SJCRH30 (cell line): ENCODE measurements at places on chromosomes 1 and 21.

DNA sequence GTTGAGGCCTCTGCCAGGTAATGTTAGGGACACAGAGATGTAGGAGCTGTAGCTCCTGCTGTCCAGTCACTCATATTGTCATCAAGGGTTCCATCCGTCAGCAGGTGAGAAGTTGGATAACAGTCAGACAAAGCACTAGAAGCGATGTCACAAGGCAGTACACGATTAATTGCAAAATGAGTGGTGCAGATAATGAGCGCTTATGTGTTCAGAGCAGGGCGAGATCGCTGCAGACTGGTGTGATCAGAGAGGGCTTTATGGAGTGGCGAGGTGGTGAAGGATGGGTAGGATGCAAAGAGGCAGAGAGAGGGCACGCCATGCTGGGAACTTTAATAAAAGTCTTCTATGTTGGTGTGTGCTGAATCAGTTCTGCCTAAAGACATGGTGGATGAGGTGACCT, 8.8 kb downstream of the TMCC2 start:
- DNase-seq, result no peak

DNA sequence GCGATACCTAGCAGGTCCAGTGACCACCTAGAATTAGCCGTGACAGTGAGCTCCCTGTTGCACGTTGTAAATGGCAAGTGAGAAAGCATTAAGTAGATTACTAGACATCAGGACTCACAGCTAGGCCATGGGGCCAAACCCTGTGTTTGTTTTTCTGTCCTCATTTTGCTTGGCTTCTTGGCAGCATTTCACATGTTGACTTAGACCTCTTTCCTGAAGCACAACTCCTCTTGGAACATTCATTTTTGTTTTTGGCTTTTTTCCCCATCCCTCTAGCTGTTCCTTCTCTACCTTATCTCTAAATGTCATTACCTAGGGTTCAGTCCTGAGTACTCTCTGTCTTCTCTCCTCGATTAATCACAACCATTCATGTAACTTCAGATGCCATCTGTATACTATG, 16.9 kb upstream of the PTPN14 start:
- DNase-seq, result no peak

GRCh38 chr1:112674986-112675727, 698 bp downstream of the MOV10 start:
- peak; percentile 74 for DNase-seq

DNA sequence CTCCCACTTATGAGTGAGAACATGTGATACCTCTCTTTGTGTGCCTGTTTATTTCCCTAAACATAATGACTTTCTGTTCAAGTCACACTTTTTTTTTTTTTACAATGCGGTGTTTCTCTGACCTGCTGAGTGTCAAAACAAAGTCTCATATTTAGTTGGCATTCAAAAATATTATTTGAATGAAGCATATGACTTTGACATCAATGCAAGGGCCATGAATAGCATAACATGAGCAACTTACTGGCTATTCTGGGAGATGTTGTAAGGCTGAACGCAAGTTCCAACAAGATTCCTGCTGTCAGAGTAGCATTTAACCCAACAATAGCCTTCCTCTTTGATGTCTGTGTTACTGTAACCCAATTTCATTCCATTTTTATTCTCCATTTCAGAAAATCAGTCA, 2.0 kb upstream of the KRTAP19-1 start:
- DNase-seq, result no peak

- DNase-seq, result no peak
Observed at GRCh38 chr1:43936431-43937151, 3.0 kb downstream of the ARTN start.

- no peak for DNase-seq
Observed at GRCh38 chr1:168408884-168409283, 128.2 kb downstream of the TBX19 start.

DNA sequence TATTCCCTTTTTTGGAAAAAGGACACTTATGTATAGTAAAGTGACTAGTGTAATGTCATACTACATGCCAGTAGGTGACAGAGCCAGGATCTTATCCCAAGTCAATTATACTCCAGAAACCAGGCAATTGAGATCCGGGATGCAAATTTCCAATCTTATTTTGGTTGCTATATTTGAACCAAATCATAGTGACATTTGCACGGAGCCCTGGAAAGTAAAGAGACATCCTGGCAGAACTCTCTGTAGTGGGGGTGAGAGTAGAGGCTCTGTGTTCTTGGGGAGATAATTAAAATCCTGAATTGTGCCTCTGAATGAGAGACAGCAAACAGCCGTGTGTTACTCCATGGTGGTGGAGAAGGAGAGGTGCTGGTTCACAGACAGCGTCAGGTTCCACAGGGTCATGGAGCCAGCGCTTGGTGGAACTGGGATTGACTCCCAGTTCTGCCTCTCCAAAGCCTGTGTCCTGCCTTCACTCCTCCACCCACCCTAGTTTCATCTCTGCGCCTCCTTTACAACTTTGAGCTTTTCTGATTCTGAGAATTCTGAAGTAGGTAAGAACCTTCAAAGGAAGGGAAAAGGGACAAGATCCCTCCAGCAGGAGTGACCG, 432.3 kb downstream of the PTPRU start:
- DNase-seq, result no peak

DNA sequence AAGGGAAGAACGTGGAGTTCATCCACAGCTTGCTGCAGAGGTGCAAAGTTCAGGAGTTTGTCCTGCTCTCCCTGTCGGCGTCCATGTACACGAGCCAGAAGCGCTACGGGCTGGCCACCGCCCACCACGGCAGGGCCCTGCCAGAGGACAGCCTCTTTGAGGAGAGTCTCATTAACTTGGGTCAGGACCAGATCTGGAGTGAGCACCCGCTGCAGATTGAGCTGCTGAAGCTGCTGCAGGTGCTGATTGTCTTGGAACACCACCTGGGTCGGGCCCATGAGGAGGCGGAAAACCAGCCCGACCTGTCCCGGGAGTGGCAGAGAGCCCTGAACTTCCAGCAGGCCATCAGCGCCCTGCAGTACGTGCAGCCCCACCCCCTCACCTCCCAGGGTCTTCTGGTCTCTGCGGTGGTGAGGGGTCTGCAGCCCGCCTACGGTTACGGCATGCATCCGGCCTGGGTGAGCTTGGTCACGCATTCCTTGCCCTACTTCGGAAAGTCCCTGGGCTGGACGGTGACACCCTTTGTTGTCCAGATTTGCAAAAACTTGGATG, 73.8 kb upstream of the MORC3 start:
- DNase-seq, result no peak

DNA sequence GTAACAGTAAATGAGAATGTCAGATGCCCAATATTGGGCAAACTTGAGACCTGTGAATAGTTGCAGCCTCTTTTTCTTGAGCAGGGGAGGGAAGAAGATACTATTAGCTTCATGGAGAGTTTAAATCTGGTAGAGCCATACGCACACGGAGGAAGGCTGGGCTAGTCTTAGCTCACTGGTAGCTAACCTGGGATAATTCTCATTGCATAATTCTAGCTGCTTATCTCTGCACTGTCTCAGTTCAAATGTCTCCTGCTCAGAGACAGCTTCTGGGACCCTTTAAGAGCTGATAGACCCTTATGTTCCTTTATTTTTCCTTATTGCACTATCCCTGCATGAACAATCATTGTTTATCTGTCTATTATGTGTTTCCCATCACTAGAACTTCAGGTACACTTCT, 8.4 kb downstream of the C1orf87 start:
- DNase-seq, result no peak

- no peak for DNase-seq
Observed at GRCh38 chr1:33792651-33793050, 71.2 kb upstream of the HMGB4 start.

GRCh38 chr21:27480841-27481261, 514.0 kb upstream of the ADAMTS5 start:
- no peak for DNase-seq

DNA sequence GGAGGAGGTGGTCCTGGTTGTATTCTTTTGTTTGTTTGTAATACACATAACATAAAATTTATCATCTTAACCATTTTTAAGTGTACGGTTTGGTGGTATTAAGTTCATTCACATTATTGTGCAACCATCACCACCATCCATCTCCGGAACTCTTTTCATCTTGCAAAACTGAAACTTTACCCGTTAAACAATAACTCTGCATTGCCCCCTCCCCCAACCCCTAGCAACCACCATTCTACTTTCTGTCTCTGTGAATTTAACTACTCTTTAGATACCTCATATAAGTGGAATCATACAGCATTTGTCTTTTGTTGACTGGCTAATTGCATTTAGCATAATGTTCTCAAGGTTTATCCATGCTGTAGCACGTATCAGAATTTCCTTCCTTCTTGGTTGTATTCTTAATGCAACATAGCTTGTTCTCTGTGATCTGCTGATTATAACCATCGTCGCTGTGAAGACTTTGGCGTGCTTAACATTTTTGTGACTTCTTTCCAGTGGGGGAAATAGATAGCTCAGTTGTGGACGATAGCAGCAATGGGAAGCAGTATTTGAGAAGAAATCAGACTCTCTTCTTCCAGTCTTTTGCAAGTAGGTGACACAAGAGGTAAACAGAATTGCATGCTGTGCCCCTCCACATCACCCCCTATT, 117.5 kb upstream of the HOOK1 start:
- DNase-seq, result no peak

- no peak for DNase-seq
Observed at GRCh38 chr1:186740324-186740723, 60.1 kb upstream of the PTGS2 start.

DNA sequence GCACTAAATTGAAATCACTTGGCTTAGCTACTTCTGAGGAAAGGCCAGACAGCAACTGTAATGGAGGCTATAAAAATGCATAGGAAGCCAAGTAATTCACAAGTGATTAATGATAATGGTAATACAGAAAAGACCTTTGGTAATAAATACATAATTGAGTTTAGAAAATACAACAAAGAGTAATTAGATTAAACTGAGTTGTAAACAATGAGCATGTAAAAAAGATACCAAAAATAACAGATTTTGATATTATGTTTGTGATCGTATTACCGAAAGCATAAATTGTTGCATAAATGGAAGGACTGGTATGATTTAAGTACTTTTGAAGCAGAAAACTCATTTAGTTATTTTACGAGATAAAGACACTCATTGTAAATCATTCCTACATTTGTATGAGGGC, 556.7 kb upstream of the TMPRSS15 start:
- DNase-seq, result no peak

- DNase-seq, result no peak
Observed at GRCh38 chr1:100791586-100791985, 72.0 kb downstream of the VCAM1 start.

- DNase-seq, result no peak
Observed at GRCh38 chr1:92864131-92864530, 32.3 kb downstream of the RPL5 start.

GRCh38 chr1:6445062-6445763, 20.6 kb downstream of the ESPN start:
- DNase-seq, result no peak

DNA sequence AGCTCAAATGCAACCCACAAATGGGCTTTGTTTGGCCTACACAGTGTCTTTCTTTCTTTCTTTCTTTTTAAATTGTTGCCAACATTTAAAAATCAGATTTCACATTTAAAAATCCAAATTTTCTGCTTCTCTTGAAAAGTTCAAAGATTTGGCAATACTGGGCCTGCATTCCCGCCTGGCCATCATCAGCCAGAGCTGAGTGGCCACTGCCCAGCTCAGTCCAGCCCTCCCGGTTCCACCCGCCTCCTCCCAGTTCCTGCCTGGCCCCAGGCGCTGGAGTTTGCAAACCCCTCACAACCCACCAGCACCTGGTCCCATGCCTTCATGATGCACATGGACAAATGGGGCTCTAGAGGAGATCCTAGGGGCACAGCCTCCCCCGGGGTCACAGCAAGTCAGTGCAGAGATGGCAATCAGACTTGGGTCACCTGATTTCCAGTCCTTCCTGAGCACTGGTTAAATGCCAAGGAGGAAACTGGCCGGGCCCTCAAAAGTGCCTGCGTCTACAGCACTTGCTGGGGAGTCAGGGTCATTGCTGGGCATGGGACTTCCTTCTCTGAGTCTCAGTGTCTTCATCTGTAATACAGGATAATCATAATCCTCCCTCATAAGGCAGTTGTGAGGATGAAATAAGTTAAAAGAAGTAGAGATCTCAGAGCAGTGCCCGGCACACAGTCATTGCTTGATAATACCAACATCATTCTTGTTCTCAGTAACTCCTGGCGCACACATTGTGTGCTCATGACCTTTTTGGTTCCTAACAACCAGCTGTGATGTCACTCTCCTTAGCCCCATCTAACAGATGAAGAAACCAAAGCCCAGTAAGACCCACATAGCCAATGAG, 41.0 kb upstream of the LAPTM5 start:
- peak; percentile 43 for DNase-seq

GRCh38 chr1:17335821-17336710, 28.1 kb downstream of the PADI4 start:
- DNase-seq, result peak; percentile 89
